MG63 (cell line): ENCODE measurements at places on chromosomes 7 and 10. TPM values are rescaled to one million over a fixed set of nuclear protein-coding genes. Genes with fewer than 3 reads are reported as not detected.

Gene PGAM2
- total RNA-seq, result not detected in 2 replicates

Gene EIF3A
- 31.1 and 54.9 TPM in 2 replicates for total RNA-seq

Gene NUTM2B
- 0.92 TPM in 1 of 2 replicates, not detected in the other for total RNA-seq

Gene MUC3A
- total RNA-seq, result not detected in 2 replicates

Gene PON1
- total RNA-seq, result not detected in 2 replicates

Gene GTF2IRD1
- total RNA-seq, result 9.9 and 12.5 TPM in 2 replicates

Gene FAM13C
- total RNA-seq, result 0.16 TPM in 1 of 2 replicates, not detected in the other

Gene BHLHA15
- total RNA-seq, result 0.74 TPM in 1 of 2 replicates, not detected in the other

Gene LRRC72
- total RNA-seq, result not detected in 2 replicates

Gene RELN
- 1.3 and 3.1 TPM in 2 replicates for total RNA-seq

Gene IFIT1
- 40.8 and 44.7 TPM in 2 replicates for total RNA-seq

Gene UROS
- total RNA-seq, result 78.8 and 87.2 TPM in 2 replicates

Gene PLAC9
- total RNA-seq, result 2.8 and 3.8 TPM in 2 replicates

Gene LBX1
- total RNA-seq, result 2.0 and 3.0 TPM in 2 replicates

Gene CFTR
- total RNA-seq, result not detected in 2 replicates

Gene IQUB
- total RNA-seq, result not detected in 2 replicates

Gene SYNPO2L
- not detected in 2 replicates for total RNA-seq

Gene LRMDA
- total RNA-seq, result 1.3 TPM in 1 of 2 replicates, not detected in the other

Gene GPR141
- total RNA-seq, result not detected in 2 replicates

Gene OR2A1
- not detected in 2 replicates for total RNA-seq

Gene COX19
- 4.4 and 10.1 TPM in 2 replicates for total RNA-seq

Gene CALHM3
- not detected in 2 replicates for total RNA-seq

Gene ACTL6B
- not detected in 2 replicates for total RNA-seq

Gene TES
- total RNA-seq, result 39.1 and 97.0 TPM in 2 replicates

Gene ADARB2
- not detected in 2 replicates for total RNA-seq

Gene PHKG1
- total RNA-seq, result 5.5 TPM in 1 of 2 replicates, not detected in the other
